ENCODE measurements at places on chromosomes 13 and 19.
A peak's percentile ranks its signal among the peaks of the same experiment; 100 is the strongest.

DNA sequence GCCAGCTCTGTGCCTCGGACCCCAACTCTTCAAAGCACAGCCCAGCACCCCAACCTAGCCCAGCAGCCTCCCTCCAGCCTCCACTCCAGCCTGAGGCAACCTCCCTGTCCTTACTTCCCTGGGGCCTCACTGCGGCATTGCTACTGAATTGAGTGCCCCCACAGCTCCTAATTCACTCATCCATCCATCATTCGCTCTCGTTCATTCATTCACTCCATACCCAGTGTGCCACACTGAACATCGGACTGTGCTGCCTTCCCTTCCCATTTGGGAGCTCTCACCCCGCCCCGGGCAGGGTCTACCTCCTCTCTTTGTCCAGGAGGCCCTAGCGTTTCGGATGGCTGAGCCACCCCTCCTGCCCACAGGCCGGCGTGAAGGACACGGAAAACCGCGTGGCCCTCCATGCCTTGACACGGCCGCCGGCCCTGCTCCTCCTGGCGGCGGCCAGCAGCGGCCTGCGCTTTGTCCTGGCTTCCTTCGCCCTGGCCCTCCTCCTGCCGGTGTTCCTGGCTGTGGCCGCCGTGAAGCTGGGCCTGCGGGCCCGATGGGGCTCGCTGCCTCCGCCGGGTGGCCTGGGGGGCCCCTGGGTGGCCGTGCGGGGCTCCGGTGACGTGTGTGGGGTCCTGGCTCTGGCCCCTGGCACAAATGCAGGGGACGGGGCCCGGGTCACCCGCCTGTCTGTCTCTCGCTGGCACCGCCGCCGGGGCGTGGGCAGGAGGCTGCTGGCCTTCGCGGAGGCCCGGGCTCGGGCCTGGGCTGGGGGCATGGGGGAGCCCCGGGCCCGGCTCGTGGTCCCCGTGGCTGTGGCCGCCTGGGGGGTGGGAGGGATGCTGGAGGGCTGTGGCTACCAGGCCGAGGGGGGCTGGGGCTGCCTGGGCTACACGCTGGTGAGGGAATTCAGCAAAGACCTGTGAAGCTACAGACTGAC is 1.3 kb downstream of the NAT14 start:
- no peak for DNase-seq

DNA sequence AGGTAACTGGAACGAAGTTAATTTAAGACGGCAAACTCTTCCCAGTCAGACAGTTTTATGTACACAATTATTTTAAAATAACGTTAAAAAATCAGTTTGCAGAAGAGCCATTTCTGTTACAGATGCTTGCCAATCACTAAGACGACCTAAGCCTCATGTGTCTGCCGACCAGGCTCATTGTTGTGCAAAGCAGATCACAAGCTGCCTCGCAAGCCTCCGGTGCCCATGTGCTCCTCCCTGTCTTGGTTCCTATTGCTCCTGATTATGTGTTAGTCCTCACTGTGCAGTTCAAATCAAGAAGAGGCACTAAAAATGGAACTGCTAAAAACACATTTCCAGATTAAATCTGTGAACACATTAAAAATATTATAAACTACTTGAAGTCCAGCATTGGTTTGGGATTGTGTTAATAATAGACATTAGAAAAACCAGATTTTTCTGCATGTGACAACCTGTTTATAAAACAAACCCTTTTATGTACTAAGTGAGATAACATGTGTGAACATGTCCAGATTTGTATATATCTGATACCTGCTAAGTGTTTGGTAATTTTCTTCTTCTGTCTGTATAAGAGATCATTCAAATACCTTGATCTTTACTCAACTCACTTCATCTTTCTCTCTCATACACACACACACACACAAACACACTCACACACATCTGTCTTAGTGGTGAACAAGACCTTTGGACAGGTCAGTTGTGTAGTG is 81.9 kb upstream of the SLC15A1 start:
- no peak for DNase-seq

GRCh38 chr19:47663911-47664771 is 49.1 kb upstream of the EHD2 start:
- peak; percentile 97 for DNase-seq

GRCh38 chr19:3506384-3507340 is 551 bp downstream of the FZR1 start:
- DNase-seq: peak; percentile 36

DNA sequence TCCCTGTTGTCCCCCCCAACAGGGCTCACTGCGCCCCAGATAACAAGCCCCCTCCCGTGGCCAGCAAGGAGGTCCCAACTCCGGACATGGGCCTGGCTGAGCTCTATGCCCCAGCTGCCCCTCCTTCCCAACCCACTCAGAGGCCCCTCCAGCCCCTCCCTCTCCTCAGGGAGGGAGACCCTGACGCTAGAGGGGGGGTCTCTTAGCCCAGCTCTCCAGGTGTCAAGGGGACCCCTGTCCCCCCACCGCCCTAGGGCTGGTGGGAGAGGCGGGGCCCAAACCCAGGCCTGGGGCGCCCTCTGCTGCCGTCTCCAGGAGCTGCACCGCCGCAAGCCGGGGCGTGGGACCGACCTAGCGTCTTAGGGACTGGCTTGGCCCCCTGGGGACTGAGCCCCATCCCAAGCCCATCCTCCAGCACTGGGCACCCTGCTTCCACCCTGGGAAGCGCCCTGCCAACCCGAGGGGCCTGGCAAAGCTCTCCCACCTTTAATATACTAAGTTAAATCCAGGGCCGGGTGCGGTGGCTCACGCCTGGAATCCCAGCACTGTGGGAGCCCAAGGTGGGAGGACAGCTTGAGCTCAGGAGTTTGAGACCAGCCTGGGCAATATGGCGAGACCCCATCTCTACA is 1.4 kb downstream of the GRIN3B start:
- DNase-seq: peak; percentile 37

GRCh38 chr19:18743784-18744418 is 47.2 kb downstream of the COMP start:
- DNase-seq: no peak

- no peak for DNase-seq
Observed at GRCh38 chr19:19460258-19460731, 54.8 kb downstream of the GATAD2A start.

GRCh38 chr13:48281556-48281955 is 22.0 kb upstream of the RB1 start:
- DNase-seq: no peak

DNA sequence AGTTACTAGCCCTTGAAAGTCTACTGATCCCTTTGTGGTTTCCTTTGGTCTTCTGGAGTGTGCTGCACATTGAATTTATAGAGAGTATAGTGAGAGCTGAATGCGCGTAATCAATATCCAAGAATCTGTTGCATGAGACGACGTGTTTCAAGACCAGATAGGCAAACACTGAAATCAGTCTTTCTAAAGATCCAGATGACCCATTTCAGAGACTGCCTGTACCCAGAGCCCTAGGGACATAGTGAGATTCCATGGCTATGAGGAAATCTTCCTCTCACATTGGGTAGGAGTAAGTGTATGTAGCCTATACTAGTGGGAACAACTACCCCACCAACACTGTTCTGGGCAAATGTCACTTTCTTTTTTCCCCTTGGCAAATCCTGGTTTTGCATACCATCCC is 48.6 kb downstream of the ARHGAP35 start:
- no peak for DNase-seq

DNA sequence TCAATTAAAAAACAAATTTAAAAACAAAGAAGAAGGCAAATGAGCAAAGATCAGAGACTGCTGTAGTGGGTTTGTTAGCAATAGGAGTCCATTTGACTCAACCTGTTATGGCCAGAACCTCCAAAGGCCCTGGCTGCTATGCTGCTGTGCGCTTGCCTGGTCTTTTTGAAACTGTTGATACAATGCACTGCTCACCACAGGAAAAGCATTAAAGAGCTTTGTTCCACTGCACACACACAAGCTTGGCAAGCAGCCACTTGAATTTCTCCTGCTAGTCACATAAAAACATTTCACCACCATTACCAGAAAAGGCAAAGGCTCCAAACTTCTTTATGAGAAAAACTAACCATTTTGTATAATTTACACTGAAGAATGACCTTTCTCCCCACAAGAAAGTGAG is 132.2 kb downstream of the FREM2 start:
- DNase-seq: no peak

DNA sequence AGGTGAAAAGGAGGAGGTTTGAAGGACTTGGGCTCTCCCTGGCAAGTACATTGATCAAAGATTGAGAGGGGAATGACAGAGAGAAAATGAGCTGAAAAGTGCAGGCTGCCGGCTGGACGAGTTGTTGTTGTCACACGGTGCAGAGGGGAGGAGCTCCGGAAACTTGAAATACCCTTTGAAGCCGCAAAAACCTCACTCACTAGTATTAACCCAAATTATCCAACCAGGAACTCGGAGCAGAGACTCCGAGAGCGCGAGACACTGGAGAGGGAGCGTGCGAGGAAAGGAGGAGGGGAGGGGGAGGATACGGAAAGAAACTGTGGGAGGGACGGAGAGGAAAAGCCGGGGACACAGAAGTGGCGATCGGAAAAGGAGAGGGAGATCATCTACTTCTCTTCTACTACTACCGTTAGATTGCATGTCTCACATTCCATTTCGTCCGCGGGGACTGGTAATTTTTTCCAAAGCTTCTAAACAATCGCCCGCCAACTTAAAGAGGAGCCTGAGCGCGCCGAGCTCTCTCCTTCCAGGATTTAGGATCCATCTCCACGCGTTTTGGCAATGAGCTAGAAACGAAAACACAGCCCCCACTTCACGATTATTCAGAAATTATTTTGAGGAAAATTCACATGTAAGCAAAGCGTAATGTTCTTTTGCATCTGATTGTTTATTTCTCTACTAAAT is at the start of gene DACH1:
DACH1 (minus strand) TSS at position 74 of the 684 bp plus-strand sequence.
- peak; percentile 38 for DNase-seq

- peak; percentile 24 for DNase-seq
Observed at GRCh38 chr13:99356262-99357091, 49.3 kb upstream of the GPR183 start.

GRCh38 chr13:77697217-77698103 is at the start of gene SLAIN1:
TSS of gene SLAIN1 (plus strand) at chr13:77697687. CDS start at chr13:77697914, 227 bp downstream.
- DNase-seq: peak; percentile 18

DNA sequence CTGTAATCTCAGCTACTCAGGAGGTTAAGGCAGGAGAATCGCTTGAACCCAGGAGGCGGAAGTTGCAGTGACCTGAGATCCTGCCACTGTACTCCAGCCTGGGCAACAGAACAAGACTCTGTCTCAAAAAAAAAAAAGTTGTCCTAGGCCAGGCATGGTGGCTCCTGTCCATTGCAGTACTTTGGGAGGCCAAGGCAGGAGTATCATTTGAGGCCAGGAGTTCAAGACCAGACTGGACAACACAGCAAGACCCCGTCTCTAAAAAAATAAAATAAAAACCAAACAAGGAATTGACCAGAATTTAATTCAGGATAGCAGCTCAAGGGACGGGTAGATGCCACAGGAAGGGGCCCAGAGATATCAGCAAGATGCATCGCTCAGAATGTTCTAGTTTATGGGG is 4.9 kb downstream of the SULT2B1 start:
- no peak for DNase-seq
